ENCODE measurements at places on chromosomes 16 and 17.
A peak's percentile ranks its signal among the peaks of the same experiment; 100 is the strongest.

DNA sequence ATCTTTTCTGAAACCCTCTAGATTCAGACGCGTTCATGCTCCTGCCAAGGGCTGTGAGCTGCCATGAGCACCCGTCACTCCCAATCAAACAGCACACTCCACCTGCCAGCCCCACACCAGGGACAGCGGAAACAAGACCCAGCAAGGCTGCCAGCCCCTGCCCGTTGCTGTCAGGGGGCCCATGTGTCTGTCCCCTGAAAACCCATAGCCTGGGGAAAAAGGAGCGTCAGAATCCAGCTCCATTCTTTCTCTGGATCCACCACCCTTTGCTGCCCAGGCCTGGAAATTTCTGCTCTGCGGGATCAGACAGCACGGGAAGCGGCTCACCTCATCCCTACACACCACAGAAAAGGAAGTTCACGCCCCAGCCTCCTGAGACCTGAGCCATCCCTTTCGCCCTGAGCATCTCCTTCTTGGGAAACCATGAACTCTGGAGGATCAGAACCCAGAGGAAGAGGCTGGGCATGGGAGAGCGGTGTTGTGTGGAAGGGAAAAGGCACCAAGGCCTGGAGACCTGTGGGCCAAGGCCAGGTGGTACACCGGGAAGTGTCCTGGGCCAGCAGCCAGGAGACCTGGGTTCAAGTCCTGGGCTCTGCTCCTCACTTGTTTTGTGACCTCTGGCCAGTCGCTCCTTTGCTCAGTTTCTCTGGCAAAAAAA lies 51.5 kb upstream of the RCVRN start:
- no peak for DNase-seq

DNA sequence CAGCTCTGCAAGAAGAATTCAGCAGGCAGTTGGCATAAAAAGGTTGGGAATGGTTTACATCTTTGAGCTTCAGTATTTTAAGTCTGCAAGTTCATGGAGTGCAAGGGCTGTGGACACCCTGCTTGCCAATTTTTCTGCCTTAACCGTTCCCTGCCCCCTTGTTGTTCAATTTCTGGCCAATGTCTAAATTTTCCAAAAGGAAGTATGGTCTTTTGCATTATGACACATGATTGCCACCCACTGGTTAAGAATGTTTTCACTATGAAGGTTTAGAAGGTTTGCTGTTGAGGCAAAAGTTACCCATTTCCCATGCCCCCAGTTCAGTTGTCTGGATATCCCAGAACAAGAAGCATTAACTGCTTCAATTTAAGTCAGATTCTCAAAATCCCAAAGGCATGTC lies 441.9 kb downstream of the CDH13 start:
- DNase-seq = peak; percentile 83

GRCh38 chr16:15897834-15898254 lies 9.4 kb upstream of the CEP20 start:
- DNase-seq = peak; percentile 65

- no peak for DNase-seq
These were observed 25.5 kb downstream of the CACNG4 start for GRCh38 chr17:66990047-66990446.

DNA sequence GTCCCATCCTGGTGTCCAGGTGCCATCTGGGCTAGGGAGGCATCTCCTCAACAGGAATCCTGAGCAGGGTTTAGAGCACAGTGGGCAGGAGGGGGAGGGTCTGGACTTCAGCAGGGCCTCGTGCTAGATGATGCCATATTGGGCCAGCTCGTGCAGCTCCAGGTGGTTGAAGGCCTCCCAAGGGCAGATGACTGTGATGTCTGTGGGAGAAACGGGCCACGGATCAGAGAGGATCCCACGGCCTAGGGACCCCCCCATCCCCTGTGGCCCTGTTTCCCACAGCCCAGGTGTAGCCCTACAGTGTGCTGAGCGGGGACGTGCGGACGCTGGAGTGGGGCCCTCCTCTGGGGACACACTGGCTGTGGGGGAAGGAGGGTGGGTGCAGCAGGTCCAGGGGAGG lies 5.4 kb downstream of the PDE6G start:
- no peak for DNase-seq

DNA sequence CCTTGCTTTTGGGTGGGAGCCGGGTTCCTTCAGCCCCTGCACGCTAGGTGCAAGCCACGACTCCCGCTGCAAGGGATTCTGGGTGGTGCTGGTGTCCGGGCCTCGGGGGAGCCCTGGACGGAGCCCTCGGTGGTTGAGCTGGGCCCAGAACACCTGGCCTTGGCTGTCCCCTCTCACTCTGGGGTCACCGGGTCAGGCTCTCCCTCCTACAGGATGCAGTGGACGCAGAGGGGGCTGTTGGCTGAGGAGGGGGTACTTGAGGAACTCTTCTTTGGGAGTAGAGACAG lies 27.9 kb upstream of the SLC38A10 start:
- no peak for DNase-seq

DNA sequence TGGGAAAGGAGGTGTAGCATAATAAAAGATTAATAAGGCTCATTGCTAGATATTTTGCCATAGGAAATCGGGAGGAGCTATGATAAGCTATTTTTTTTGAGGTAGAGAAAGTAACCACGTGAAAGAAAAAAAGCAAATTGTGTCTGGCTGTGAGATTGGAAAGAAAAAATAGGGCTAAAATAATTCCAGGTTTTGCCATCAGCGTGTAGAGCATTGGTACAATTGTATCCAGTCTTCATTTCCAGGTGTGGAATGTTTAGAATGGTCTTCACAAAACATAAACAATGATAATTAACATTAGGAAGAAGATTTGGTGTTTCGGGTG lies 1.1 kb downstream of the TANC2 start:
- no peak for DNase-seq

DNA sequence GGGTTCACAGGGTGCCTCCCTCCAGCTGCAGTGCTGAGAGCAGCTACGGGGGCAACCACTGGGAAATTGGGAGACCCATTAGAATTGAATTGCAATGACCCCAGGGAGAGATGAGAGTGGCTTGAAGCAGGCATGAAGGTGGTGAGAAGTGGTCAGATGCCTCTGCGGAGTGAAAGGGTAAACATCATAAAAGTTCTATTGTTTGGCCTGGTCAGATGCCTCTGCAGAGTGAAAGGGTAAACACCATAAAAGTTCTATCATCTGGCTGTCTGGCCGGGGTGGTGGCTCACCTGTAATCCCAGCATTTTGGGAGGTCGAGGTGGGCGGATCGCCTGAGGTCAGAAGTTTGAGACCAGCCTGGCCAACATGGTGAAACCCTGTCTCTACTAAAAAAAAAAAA lies 53.5 kb downstream of the TNFRSF13B start:
- DNase-seq = no peak

GRCh38 chr17:74649909-74650308 lies 26.4 kb upstream of the CD300E start:
- no peak for DNase-seq

DNA sequence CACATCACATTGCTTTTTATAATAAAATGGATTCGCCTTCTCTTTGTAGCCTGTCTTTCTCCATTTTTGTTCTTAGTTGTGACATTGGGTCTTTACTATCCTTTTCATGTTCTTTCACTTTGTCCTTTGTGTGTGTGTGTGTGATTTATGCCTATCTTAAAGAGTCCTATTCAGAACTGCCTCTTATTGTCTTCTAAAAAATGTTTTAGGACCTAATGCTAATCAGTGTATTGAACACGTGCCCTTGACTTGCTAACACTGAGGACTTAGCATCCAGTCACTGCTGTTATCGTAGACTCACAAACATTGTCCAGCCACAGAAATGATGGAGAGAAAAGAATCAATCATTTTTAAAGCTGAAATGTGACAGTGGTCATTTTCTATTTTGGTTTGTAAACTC lies 251.9 kb downstream of the CNTNAP4 start:
- DNase-seq = no peak

GRCh38 chr17:41433586-41433985 lies 7.2 kb downstream of the KRT38 start:
- no peak for DNase-seq

GRCh38 chr16:68900009-68900408 lies 56.7 kb downstream of the TANGO6 start:
- no peak for DNase-seq

GRCh38 chr17:2347805-2348685 lies 10.7 kb downstream of the SGSM2 start:
- DNase-seq = peak; percentile 84

DNA sequence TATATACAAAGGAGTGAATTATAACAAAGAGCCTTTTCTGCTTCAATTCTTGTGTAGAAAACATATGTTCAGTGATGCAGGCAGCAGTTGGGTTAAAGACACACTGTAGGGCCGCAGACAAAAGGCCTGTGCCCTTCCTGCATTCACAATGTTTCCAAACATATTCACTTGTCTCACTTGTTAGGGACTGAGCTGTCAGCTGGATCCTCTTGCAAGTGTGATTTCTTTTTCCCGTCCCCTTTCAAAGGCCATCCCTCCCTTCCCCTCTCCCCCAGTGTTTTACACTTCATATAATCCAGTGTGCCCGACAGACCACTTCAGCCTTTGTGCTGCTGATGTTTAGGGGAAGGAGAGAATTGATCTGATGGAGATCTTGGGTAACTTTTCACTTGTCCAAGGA lies 217.0 kb downstream of the FTO start:
- no peak for DNase-seq

GRCh38 chr16:80778703-80779102 lies 25.7 kb downstream of the CDYL2 start:
- no peak for DNase-seq

GRCh38 chr17:60887614-60888028 lies 210.0 kb downstream of the BCAS3 start:
- no peak for DNase-seq

DNA sequence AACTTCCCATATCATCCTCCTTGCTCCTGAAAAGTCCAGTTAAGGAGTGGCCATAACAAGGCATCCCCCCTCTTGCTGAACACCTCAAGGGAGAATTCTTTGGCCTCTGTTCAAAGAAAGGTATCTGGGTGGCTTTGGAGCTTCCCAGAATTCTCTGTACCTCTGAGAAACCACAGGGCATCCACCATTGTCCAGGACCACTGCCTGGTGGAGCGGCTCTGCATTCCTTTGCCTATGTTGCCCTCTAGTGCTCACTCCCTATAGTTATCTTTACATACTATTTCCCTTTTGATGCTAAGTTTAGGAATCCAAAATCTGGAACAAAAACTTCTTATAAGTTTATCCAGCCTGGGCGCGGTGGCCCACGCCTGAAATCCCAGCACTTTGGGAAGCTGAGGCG lies 30.3 kb downstream of the CHD9NB start:
- peak; percentile 68 for DNase-seq

- no peak for DNase-seq
These were observed 6.0 kb downstream of the BPTF start for GRCh38 chr17:67831268-67831667.

GRCh38 chr16:4984174-4984990 lies 26.3 kb downstream of the SEC14L5 start:
- peak; percentile 8 for DNase-seq

DNA sequence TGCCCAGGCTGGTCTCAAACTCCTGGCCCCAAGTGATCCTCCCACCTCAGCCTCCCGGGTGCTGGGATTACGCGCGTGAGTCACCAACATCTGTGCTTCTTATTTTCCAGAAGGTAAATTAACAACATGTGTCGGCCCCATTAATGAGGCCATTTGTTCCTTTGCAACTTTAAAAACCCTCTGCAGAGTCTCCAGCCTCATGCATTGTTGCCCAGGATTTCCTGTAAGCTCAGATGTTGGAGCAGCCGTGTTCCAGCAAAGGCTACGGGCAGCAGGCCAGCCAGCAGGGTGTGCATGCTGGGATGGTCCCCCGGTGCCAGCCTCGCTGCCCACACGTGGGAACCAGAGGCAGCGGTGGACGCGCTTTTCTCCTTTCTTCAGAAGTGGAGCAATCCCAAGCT lies 19.1 kb upstream of the HEXD start:
- peak; percentile 33 for DNase-seq

DNA sequence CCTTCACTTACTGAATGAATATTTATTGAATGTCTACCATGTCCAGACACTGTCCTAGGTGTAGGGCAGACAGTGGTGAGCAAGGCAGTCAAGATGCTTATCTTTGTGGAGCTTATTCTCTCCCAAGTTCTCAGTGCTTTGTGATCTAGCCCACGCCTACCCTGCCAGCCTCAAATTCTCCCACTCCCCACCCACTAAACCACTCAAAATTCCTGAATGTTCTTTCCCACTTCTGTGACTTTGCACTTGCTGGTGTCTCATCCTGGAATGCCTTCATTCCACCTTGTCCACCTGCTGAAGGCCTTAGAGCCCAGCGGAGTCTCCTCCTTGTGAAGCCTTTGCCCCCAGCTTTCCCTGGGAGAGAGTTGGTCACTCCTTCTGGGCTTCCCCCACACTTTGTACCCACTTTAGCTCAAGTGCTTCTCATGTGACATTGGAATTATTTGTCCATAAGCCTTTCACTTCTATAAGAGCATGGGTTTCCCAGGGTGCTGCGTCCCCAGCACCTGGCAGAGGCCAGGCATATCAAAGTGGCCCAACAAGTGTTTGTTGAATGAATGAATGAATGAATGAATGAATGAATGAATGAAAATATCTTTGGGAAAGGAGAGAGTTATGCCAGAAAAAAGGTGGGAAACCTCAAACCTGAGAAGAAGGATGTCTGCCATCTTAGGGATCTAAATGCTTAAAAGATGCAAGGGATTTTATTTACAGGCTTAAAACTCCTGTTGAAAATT lies 23.0 kb downstream of the CCDC182 start:
- DNase-seq = no peak

GRCh38 chr17:61766520-61766919 lies 96.8 kb downstream of the BRIP1 start:
- no peak for DNase-seq
